ENCODE measurements at places on chromosomes 4 and X.

- DNase-seq, result no peak
Observed at GRCh38 chr4:13212936-13213335, 271.2 kb downstream of the RAB28 start.

DNA sequence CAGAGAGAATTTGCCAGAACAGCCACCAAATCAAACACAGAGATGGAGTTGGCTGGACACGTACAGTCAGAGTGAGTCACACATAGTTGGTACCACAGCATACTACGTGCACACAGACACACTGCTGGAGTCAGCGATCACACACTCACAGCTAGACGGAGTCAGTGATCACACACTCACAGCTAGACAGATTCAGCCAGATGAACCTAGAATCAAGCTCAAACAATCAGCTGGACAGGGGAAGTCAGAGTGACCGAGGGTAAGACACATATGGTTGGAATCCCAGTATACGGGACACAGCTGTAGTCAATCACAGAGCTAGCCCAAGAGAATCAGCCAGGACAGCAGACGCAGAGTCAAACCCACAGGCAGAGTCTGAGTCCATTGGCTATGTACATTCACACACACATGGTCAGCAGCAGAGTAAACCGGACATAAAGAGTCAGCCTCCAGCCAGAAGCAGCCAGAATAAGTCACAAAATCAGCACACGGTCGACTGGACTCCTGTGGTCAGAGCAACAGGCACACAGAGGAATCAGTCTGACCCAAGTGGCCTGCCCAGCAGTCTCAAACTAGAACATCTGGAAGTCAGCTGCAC lies 4.6 kb downstream of the SLC38A5 start:
- DNase-seq, result no peak

DNA sequence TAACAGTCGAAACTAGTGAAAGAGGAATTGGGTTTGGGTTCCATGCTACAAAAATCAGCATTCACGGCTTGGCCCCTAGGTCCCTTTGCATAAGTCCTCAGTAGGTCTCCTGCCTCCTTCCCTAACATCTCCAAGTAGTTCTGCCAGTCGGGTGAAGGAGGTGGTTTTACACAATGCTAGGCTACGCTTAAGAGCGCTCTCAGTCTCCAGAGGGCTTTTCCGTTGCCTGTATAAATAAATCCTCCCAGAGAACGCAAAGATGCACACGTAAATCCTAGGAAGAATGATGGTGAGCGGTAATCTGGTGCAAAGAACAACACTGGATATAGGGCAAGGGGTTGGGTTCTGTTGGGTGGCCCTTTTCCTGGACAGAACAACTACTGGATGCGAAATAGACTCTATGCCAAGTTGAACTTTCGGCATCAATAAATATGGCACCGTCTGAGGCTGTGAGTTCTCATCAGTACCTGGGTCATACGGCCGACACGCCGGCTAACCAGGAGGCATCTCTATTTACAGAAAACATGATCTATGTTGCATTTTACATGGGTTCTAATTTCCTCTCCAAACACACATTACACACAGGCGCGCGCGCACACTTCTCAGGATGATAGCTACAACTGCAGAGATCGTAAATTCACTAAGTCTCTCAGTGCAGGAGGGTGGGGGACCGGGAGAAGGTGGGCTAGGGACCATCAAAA lies 1.3 kb downstream of the CAMK2D start:
- no peak for DNase-seq

- no peak for DNase-seq
Observed at GRCh38 chrX:150697641-150698040, 4.4 kb downstream of the MTMR1 start.

GRCh38 chr4:80154545-80154933 lies 42.8 kb upstream of the PRDM8 start:
- DNase-seq, result no peak
